ENCODE measurements at places on chromosomes 12 and 14.

- DNase-seq: no peak
These were observed 216.9 kb upstream of the HMGA2 start for GRCh38 chr12:65607401-65607841.

- no peak for DNase-seq
These were observed 175.8 kb downstream of the SLC41A2 start for GRCh38 chr12:104782296-104782695.

GRCh38 chr14:102255401-102256190 is 49.4 kb downstream of the MOK start:
- no peak for DNase-seq

- no peak for DNase-seq
These were observed 4.9 kb upstream of the SUSD6 start for GRCh38 chr14:69606258-69607184.

GRCh38 chr12:49366652-49367380 is 446 bp upstream of the SPATS2 start:
- peak; percentile 73 for DNase-seq

DNA sequence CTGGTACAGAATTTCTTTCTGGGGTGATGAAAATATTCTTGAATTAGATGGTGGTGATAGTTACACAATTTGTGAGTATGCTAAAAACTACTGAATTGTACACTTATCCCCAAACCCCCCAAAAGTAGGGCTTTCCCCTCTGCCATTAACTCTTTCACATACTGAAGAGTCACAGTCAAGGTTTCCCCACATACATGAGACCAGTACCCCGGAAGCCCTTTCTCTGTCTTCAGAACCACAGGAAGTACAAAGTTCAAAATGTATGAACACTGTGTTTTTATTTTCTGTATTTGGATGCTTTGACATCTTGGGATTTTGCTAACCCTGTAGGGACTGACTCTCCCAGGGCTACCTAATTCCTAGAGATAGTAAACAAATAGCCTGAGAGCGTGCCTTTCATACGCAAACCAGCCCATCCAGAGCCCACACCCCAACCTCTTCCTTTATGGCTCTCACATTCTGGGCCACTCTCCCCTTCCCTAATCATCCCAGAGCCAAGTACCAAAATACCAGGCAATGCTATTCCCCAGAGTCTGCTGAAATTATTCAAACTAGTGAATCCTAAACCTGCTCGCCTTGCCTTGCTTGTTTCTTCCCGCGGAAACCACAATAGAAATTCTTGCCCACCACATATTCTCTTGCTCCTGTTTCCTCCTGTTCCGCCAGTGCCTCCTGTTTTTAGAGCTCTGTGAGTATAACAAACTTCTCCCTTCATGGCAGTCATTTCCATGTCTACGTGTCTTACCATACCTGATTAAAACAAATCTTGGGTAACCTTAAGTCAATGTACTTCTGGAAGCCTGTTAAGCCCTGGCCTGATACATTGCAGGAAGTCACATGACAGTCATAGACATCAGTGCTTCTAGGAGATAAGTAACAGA is 524.8 kb downstream of the FUT8 start:
- no peak for DNase-seq

GRCh38 chr12:24741216-24741615 is 207.7 kb downstream of the BCAT1 start:
- DNase-seq: no peak

DNA sequence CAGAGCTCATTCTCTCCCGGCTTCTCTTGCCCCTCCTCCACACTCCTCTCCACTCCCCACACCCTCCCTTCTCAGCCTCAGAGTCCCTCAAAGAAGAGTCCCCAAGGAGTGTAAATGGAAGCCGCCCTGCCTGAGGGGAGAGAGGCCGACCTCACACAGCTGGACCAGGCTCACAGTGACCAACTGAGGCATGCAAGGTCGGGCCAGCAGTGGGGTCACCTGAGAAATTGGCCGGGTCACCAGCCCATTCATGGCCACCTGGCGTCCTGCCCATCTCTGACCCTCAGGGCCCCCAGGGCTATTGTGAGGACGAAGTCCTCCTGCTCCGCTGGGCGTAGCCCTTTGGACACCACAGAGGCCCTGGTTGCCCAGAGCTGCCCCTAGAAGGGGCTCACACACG is 49.5 kb upstream of the NUAK1 start:
- no peak for DNase-seq

DNA sequence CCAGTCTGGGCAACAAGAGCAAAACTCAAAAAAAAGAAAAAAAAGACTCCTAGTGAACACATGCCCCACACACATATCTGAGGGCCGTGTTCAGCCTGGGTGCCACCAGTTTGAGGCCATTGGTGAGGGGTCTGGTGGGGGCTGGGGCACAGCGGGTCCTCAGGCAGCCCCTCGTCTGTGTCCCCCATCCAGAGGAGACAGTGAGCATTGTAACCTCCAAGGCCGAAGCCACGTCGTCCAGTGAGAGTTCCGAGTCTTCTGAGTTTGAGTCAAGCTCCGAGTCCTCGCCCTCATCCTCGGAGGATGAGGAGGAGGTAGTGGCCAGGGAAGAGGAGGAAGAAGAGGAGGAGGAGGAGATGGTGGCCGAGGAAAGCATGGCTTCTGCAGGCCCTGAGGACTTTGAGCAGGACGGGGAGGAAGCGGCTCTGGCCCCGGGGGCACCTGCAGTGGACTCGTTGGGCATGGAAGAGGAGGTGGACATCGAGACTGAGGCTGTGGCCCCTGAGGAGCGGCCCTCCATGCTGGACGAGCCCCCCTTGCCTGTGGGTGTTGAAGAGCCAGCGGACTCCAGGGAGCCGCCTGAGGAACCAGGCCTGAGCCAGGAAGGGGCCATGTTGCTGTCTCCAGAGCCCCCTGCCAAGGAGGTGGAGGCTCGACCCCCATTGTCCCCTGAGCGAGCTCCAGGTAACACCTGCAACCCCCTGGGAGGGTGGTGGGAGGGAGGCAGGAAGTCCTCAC is 15.6 kb downstream of the SETD1B start:
- no peak for DNase-seq

DNA sequence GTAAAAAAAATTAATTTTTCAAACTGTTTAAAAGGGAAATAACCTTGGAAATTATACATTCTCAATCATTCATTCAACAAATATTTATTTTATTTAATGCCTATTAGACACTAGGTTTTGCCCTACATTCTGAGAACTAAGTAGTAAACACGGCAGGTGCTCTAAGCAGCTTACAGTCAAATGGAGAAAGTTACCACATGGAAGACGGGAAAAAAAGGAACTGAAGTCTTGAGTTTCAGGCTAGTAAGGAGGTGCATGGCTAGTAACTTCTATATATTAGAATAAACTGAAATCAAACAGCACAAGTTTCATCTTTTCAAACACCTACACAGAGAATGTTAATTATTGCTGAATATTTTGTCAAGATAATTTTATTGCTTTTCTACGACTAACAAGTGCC is 52.9 kb downstream of the C12orf42 start:
- DNase-seq: no peak

DNA sequence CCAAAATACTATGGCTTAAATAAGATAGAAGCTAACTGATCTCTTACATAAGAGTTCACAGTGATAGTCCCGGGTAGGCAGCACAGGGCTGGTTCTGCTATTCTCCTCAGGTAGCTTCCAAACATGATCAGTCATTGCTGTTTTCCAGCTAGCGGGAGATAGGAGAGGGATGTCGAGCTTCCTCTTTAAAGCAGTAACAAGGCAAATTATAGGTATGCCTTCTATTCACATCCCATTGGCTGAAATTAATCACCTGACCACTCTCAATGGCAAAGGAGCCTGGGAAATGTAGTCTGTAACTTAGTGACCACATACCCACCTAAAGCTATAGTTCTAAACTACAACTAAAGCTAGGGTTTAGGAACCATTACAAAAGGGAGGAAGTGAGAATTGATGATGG is 34.5 kb upstream of the VRK1 start:
- no peak for DNase-seq

DNA sequence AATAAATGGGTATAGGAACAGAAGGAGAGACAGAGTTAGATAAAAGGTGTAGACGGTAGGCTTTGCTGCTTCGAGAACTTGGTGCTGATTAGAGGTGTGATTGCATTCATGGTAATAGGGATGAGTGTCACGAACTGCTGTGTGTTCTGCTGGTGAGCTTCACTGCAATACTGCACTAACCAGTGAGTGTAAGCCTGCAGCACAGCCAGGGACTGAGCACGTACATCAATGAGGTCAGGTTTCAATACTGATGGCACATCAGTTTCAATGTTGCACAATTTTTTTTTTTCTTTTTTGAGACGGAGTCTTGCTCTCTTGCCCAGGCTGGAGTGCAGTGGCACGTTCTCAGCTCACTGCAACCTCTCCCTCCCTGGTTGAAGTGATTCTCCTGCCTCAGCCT is 24.9 kb upstream of the EDDM3A start:
- no peak for DNase-seq

- no peak for DNase-seq
These were observed 9.7 kb downstream of the VRK1 start for GRCh38 chr14:96806836-96807235.

DNA sequence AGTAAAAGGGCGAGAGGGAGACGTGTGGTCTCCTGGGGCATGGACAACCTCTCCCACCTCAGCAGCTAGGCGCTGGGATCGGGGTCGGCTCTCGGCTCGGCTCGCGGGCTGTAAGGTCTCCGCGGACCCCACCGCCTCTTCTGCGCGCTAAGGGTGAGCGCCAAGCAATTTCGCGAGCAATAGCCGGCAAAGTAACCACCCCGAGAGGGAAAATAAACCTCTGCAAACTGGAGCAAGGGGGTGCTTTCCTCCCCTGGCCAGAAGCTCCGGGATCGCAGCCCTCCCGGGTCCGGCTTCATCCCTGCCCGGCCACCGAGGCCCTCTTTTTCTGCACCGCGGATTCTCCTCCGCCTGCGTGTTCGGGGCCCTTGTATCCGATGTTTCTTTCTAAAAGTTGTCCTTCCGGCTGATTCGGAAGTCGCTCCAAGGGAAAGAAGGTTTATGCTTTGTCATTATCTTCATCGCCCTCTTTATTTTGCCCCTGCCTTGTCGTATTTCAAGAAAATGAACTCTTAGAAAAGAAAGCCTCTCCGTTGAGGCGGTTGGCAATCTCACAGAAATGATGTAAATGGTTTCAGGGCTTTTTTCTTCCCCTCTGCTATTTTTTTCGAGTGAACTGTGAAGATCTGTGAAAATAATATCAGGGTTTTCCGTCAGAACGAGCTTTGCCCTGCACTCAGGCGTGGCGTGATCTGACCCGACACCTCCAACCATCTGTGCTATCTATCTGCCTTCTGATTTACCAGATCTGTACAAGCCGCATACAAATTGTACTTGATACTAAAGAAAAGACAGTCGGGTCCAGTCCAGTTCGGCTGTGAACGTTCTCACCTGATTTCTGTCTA is 1.7 kb upstream of the SIX6 start:
- DNase-seq: no peak

Data from stimulated activated CD8-positive, alpha-beta memory T cell treated with anti-CD3 and anti-CD28 coated beads, Interleukin-2, amount 100 ng/mL, for 1 hour (primary cell).